ENCODE measurements at places on chromosomes 12 and 14.

- no peak for DNase-seq
Observed at GRCh38 chr12:47214771-47215170, 135.0 kb upstream of the AMIGO2 start.

- no peak for DNase-seq
Observed at GRCh38 chr12:54940727-54941315, 43.7 kb downstream of the TESPA1 start.

DNA sequence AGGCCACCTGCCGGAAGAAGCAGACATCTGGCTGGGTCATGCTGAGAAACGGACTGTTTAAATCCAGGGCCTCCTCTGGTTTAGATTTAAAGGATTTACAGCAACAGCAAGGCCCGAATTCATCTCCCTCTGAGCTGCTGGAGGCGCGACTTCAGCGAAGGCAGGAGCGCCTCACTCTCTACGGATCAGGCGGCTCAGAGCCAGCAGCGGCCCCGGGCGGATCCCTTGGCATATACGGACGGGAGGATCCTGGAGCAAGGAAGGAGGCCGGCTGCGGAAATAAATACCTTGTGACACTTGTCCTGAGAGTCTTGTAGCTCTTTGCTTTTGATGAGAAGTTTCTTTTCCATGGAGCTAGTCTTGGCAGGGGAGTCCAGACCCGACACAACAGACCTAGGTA lies 92.4 kb downstream of the CIT start:
- DNase-seq = no peak

- DNase-seq = no peak
Observed at GRCh38 chr14:28297559-28297958, 469.0 kb upstream of the FOXG1 start.

GRCh38 chr12:73678335-73678734 lies 859.3 kb upstream of the ATXN7L3B start:
- no peak for DNase-seq

DNA sequence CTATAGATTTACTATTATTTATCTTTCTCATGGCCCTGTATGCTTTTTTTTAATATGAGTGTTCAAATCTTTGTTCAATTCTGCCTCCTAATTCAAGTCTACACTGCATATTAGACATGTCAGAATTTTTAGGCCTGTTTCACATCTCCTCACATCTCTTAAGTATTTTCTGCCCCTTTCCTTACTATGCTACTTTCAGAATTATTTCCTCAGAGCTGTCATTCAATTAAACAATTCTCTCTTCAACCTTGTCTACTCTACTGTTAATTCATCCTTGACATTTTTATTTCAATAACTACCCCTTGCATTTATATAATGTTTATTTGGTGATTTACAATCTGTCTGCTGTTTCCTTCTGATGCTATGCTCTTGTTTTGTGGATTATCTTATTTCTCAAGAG lies 91.1 kb downstream of the CAPZA3 start:
- DNase-seq = no peak

DNA sequence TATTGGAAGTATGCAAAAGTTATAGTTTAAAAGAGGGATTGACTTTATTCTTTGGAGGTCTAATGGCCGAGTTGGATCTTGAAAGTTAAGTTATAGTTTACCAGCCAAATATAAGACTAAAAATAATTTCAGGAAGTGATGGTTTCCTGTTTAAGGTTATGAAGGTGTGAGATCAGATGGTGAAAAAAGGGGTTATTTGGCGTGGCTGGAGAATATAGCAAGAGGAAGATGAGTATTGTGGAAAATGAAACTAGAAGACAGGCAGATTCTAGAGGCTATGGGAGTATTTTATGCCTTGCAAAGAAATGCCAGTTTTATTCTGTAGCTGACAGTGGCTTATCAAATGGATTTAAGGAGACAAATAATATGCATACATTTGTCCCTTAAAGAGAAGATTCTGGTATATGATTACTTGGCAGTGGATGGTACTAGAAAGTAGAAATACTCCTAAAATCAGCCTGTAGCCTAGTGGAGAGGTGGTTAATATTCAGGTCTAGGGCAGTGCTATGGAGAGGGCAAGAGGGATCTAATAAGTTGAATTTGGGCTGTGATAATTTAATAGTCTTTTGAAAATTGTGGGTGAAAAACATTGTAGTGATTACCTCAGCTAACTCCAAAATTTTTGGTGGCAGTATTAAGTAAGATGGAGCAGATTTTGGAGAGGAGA lies 1091.8 kb upstream of the ATXN7L3B start:
- no peak for DNase-seq

GRCh38 chr14:22084393-22085281 lies 411.0 kb upstream of the OR4E1 start:
- DNase-seq = peak; percentile 32

DNA sequence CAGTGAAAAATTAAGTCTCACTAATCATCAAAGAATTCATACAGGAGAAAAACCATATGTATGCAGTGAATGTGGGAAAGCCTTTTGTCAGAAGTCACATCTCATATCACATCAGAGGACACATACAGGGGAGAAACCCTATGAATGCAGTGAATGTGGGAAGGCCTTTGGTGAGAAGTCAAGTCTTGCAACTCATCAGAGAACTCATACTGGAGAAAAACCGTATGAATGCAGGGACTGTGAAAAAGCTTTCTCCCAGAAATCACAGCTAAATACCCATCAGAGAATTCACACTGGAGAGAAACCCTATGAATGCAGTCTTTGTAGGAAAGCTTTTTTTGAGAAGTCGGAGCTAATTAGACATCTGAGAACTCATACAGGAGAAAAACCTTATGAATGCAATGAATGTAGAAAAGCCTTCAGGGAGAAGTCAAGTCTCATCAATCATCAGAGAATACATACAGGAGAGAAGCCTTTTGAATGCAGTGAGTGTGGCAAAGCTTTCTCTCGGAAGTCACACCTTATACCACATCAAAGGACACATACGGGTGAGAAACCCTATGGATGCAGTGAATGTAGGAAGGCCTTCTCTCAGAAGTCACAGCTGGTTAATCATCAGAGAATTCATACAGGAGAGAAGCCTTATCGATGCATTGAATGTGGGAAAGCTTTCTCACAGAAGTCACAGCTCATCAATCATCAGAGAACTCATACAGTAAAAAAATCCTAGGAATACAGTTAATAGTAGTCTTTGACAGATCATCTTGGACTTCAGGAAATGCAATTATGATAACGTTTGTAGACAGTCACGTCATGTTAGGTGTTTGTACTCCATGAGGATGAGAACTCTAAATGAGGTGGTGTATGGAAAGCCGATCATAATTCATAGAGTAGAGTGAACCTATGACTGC lies 21.1 kb downstream of the ZNF84 start:
- no peak for DNase-seq

GRCh38 chr14:41385797-41386196 lies 220.9 kb upstream of the LRFN5 start:
- no peak for DNase-seq

- no peak for DNase-seq
Observed at GRCh38 chr12:38890102-38890855, 15.1 kb downstream of the CPNE8 start.

DNA sequence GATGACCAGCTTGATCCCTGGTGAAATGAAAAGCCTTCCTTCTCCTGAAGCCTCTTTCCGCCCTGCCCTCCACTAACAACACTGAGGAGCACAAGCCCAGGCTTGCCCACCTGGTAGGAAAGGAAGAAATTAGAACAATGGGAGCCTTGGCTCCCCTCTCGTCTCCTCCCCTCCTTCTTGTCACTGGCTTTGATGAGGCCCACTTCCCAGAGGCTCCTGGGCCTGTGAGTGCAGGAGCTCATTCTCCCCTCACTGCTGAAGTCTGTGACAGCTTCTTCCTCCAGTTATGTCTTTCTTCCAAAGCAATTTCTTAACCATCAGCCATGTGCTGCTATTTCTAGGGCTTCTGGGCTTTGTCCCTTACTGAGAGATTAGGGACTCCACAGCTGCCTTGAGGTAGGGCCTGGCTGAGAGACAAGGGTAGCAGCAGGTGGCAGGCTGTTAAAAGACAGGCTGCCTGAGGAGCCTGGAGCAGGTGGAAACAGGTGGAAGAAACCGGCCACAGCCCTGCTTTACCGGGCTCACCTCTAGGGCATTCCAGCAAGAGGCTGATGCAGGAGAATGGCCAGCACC lies 53.6 kb upstream of the SRSF5 start:
- DNase-seq = peak; percentile 96

GRCh38 chr12:5718073-5718472 lies 227.0 kb downstream of the ANO2 start:
- DNase-seq = no peak

DNA sequence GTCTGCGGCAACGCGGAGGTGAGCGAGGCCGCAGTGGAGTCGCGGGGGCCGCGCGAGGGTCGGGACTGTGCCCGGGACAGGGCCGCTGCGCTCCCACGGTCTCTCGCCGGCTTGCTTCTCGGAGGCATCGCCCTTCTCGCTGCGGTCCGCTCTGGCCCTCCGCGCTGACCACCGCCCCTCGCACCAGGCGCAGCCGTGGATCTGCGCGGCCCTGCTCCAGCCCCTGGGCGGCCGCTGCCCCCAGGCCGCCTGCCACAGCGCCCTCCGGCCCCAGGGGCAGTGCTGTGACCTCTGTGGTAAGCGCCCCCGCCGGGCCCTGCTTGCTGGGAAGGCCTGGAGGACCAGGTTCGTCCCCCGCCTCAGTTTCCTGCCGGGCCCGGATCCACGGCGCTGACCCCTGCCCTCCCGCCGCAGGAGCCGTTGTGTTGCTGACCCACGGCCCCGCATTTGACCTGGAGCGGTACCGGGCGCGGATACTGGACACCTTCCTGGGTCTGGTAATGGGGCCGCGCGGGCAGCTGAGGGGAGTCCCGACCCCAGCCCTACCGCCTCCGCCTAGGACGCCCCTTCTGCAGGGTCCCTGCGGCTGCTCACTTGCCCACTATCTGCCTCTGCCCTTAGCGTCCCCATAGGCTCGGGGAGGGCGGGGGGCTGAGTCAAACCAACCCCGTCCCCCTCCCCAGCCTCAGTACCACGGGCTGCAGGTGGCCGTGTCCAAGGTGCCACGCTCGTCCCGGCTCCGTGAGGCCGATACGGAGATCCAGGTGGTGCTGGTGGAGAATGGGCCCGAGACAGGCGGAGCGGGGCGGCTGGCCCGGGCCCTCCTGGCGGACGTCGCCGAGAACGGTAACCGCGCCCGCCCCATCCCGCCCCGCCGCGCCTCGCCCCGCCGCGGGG lies 7.0 kb downstream of the AMN start:
- DNase-seq = no peak

DNA sequence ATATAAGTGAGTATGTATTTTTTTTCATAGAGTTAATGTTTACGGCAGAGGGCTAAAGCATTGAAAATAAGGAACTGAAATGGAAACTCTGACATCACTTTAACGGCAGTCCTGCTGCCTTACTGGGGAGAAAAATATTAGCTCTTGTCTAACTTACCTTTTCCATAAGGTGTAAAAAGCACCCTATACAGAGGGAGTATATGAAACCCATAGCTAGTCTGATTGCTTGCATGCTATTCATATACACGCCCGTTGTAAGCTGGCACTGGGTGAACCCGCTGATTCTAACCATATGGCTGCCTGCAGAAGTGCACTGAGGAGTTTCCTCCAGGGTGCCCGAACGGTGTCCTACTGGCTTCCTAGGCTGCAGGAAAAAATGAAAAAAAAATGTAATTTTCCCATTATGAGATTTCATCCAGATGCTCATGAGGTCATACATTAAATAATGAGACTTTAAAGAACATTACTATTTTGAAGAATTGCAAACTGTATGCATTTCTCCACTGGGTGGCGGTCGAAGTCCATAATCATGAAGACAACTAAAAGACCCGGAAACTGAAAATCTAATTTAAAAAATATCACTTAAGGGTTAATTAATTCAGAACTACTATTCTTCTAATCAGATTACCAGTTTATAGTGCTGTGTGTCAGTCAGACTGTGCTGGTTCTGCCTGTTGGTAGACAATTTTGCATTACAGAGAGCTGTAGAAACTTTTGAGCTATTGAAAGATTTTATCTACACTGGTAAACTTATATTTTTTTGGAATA lies 144.7 kb downstream of the ALX1 start:
- DNase-seq = no peak

GRCh38 chr12:81329085-81329484 lies 251.2 kb downstream of the ACSS3 start:
- peak; percentile 42 for DNase-seq

- no peak for DNase-seq
Observed at GRCh38 chr12:50840809-50841487, 1.8 kb upstream of the TMPRSS12 start.

DNA sequence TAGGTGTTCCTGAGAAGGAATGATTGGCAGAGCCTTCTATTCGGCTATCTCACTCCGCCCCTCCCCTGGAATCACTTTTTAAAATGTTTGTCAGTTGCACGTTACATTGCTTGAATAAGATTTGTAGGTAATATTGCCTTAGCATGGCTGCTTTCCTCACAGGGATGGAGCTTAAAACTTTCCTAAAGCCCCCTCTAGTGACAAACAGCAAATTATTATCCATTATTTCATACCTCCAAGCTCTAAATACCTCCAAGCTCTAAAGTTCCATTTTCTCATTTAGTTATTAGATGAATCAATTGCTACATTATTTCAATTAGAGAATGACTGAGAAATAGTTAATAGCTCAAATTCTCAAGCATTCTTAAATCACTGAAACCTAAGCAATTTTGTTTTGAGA lies 5.1 kb upstream of the SPATA7 start:
- peak; percentile 5 for DNase-seq

GRCh38 chr12:114226241-114226928 lies 179.6 kb downstream of the TBX5 start:
- no peak for DNase-seq

GRCh38 chr12:32217354-32218310 lies 111.0 kb downstream of the BICD1 start:
- DNase-seq = no peak

GRCh38 chr14:64698903-64699302 lies 5.3 kb upstream of the PLEKHG3 start:
- no peak for DNase-seq

GRCh38 chr12:104498211-104498801 lies 41.6 kb downstream of the CHST11 start:
- DNase-seq = no peak

DNA sequence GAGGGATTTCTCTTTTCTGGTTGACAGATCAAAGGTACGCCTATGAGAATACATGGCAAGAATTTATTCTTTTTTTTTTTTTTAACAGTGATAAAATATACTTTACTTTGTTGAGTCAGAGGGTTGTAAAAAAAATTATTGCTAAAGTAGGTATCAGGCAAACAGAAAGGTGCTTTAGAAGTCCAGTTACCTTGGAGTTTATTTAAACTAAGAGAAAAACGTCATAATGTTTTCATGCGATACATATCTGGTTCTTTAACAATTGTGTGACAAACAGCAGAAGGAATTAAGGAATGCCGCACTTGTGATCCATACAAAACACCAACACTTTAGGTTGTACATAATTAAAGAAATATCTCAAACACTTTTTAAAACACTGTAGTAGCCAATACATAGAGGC lies 94.2 kb downstream of the BORCS5 start:
- no peak for DNase-seq
